GM23338 (cell line): ENCODE measurements at places on chromosomes 12 and 14. TPM values are rescaled to one million over a fixed set of nuclear protein-coding genes. Genes with fewer than 3 reads are reported as not detected.

OR4Q3 gene
- polyA plus RNA-seq: not detected in 2 replicates

GMPR2 gene
- polyA plus RNA-seq: 70.6 TPM in 2 replicates

TCL1B gene
- polyA plus RNA-seq: 4.7 and 6.0 TPM in 2 replicates

BHLHE41 gene
- 2.9 and 3.3 TPM in 2 replicates for polyA plus RNA-seq

HOXC4 gene
- polyA plus RNA-seq: not detected in 2 replicates

TOMM20L gene
- polyA plus RNA-seq: not detected in 2 replicates

IL31 gene
- not detected in 2 replicates for polyA plus RNA-seq

FOXN3 gene
- 88.3 and 98.9 TPM in 2 replicates for polyA plus RNA-seq

CABP1 gene
- 4.7 and 5.1 TPM in 2 replicates for polyA plus RNA-seq

PLA2G1B gene
- not detected in 2 replicates for polyA plus RNA-seq

KLRD1 gene
- polyA plus RNA-seq: 0.02 and 0.27 TPM in 2 replicates

LBHD2 gene
- polyA plus RNA-seq: not detected in 2 replicates

ANAPC5 gene
- 62.4 and 65.9 TPM in 2 replicates for polyA plus RNA-seq

ADIPOR2 gene
- 11.4 and 11.7 TPM in 2 replicates for polyA plus RNA-seq

GNG2 gene
- 8.2 and 9.9 TPM in 2 replicates for polyA plus RNA-seq

SELPLG gene
- polyA plus RNA-seq: 0.16 TPM in 1 of 2 replicates, not detected in the other

CACNA2D4 gene
- polyA plus RNA-seq: 0.24 TPM in 1 of 2 replicates, not detected in the other

SLC38A4 gene
- polyA plus RNA-seq: 5.8 and 6.2 TPM in 2 replicates

GYS2 gene
- not detected in 2 replicates for polyA plus RNA-seq

CLEC4C gene
- not detected in 2 replicates for polyA plus RNA-seq
